Osteocyte (in vitro differentiated cells): ENCODE measurements at places on chromosomes 1 and 21. TPM values are rescaled to one million over a fixed set of nuclear protein-coding genes. Genes with fewer than 3 reads are reported as not detected.

- no peak for DNase-seq
Observed at GRCh38 chr1:54609301-54609921, 13.9 kb downstream of the FAM151A start.

DNA sequence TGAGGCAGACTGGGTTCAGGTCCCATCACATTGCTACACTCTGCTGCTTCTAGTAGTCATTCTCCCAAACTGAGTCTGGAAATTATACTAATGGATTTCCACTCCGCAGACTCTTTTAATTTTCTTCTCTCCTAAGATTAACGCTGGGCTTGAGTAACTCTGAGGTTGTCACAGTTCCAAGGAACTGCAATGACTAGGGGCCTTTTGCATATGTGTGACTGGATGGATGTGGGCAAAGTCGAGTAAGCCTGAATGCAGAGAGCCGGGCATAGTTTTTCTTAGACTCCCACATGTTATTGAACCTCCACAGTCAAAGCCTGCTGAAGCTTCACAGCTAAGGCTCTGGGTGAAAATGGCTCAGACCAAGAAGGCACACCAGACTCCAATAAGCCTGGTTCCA is 160.9 kb upstream of the PROX1 start:
- DNase-seq: no peak

DNA sequence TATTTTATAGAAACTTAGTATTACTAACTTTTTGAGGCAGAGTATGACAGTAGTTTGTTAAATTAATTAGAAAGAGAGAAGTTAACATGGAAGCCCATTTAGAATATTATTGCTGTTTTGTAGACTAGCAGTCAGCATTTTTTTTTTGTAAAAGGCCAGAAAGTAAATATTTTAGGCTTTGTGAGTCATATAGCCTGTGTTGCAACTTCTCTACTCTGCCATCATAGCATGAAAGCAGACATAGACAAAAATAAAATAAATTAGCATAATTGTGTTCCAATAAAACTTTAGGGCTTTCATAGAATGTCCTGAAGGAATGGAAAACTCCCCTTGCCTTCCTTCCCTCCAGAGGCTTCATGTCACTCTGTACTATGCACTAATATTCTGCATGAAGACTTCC is 12.3 kb upstream of the RGS4 start:
- no peak for DNase-seq

DNA sequence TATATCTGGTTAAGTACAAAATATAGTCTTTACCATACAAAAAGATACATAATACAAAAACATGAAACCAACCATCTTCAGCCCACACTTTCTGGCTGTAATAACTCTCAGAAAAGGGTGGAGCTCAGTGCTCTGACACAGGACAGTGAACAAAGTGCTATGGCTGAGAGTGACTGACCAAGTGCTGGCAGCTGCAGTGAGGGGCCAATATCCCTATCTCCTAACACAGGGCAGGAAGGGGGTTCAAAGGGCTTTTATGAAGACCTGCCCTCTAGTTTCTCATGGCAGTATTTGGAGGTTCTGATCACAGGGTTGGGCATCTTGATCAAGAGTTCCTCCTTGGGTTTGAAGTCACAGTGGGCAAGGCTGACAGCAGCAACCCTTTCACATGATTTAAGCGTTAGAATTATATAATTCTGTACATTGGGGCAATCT is 3.9 kb downstream of the TXNIP start:
- DNase-seq: no peak

- DNase-seq: no peak
Observed at GRCh38 chr1:192766009-192766625, 42.7 kb upstream of the RGS2 start.

DNA sequence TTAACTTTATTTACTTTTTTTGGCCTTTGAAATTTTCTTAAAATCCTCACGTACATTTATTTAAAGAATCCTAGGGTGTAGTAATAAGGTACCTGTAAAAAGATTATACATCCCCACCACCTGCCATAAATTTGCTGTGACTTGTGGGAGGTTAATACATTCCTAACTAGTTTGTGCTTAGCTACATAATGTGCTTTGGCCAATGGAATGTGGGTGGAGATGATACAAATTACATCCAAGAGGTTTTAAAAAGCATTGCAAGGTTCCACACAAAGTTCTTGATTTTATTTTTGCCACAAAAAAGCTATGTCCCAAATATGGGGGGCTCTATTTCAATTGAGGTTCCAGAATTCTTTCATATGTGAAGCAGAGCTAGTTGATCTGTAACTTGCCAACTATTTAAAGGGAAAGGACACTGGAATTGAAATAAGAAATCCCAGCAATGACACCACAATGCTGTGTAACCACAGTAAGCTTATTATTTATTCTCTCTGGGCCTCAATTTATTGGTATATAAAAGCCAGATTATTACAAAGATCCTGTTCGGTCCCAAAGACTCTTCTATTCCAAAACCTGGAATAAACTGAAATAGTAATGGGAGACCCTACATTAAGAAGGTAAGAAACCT is 15.7 kb downstream of the ASPM start:
- no peak for DNase-seq

DNA sequence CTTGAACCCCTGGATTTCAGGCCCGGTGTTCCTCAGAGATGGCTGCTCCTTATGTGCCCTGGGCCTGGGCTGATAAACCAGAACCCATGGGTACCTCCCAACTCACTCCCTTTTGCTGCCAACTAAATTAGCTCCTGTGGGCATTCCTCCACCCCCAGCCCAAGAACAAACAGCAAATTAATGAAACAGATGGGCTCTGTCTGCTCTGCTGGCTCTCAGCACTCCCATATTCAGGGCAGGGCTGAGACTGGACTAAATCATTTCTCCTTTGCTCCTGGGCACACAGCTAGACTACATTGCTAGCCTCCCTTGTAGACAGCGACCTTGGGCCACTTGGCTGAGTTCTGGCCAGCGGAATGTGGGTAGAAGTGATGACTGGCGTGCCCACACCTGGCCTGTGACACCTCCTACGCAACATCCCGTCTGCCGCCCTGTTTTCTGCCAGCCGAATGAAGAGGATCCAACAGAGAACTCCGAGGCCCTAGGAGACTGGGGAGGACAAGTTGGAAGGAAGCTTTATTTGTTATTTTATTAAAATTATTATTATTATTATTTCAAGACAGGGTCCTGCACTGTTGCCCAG is 101.9 kb upstream of the DISP3 start:
- DNase-seq: no peak

DNA sequence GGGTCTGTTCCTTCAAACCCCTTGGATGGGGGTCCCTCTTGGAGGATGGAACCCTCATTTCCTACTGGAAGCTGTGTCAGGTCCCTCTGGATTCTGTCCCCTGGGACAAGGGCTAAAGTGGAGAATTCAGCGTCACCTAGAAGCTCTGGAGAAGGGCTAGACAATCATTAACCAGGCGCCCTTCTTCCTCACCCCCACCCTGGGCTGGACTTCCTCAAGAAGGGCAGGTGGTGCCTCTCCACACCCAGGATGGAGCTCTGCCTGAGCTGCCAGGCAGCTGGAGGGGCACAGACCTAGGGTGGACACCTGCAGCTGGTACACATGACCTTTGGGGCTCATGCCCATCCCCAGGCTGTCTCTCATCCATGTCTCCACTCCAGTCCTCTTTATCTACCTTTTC is 3.6 kb downstream of the CELF3 start:
- DNase-seq: no peak

DNA sequence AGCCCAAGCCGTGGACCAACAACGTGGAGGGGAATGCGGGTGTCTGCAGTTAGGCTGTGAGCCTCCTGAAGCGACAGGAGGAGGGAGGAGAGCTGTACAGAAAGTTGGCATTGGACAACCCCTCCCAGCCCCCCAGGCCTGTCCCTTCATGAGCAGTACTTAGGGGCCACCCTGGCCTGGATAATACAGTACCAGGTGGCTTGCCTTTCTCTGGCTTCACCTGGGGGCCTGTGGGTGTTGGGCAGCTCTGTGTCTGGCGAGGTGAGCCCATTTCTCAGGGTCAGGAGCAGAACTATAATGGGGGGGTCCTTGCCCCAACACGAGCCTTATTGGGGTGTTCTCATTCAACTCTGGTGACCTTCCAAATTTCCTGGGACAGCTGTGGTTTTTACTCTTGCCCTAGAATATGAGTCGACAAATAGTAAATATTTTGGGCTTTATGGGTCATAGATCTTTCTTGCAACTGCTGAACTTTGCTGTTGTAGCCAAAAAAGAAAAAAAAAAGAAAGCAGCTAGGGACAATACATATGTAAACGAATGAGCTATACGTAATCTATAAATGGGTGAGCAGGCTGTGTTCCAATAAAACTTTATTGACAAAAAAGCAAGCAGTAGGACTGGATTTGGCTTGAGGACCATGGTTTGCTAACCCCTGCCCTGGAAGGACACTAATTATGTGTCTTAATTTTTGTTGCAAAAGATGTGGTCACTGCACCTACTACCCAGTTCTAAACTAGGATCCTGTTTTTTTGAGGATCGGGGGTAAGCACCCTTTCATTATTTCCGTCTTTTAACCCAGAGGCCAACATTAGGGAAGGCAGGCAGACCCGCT is 11.4 kb downstream of the COQ8A start:
- no peak for DNase-seq

DNA sequence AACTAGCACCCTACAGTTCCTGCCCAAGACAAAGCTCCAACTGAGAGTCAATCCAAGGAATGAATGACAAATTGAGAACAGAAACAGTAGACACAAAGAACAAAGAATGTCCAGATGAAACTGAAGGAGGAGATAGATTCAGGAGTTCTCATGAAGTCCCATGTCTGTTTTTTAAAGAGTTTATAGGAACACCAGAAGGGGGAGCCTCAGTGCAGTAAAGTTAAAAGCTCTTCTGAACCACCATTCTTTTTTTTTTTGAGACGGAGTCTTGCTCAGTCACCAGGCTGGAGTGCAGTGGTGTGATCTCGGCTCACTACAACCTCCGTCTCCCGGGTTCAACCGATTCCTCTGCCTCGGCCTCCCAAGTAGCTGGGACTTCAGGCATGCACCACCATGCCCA is 323.6 kb downstream of the MRPL39 start:
- no peak for DNase-seq

DNA sequence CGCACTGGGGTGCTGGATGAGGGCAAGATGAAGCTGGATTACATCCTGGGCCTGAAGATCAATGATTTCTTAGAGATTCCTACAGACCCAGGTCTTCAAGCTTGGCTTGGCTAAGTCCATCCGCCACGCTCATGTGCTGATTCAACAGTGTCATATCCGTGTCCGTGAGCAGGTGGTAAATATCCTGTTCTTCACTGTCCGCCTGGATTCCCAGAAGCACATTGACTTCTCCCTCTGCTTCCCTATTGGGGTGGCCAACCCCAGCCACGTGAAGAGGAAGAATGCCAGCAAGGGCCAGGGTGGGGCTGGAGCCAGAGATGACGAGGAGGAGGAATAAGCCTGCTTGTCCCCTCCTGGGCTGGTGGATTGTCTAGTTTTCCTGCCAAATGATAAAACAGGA is 2.2 kb upstream of the CBR3 start:
- no peak for DNase-seq

DNA sequence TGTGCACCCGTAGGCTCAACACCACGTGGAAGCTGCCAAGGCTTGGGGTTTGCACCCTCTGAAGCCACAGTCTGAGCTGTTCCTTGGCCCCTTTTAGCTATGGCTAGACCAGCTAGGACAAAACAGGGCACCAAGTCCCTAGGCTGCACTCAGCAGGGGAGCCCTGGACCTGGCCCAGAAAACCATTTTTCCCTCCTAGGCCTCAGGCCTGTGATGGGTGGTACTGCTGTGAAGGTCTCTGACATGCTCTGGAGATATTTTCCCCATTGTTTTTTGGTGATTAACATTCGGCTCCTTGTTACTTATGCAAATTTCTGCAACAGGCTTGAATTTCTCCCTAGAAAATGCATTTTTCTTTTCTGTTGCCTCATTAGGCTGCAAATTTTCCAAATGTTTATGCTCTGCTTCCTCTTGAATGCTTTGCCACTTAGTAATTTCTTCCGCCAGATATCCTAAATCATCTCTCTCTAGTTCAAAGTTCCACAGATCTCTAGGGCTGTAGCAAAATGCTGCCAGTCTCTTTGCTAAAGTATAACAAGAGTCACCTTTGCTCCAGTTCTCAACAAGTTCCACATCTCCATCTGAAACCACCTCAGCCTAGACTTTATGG is 69.0 kb upstream of the KRTAP19-8 start:
- DNase-seq: no peak

GRCh38 chr1:9852004-9852403 is 28.2 kb upstream of the CLSTN1 start:
- DNase-seq: no peak

- DNase-seq: peak; percentile 32
Observed at GRCh38 chr1:39751595-39751994, 12.9 kb downstream of the PPIE start.

GRCh38 chr1:114216431-114217173 is 62.9 kb upstream of the SYT6 start:
- no peak for DNase-seq

DNA sequence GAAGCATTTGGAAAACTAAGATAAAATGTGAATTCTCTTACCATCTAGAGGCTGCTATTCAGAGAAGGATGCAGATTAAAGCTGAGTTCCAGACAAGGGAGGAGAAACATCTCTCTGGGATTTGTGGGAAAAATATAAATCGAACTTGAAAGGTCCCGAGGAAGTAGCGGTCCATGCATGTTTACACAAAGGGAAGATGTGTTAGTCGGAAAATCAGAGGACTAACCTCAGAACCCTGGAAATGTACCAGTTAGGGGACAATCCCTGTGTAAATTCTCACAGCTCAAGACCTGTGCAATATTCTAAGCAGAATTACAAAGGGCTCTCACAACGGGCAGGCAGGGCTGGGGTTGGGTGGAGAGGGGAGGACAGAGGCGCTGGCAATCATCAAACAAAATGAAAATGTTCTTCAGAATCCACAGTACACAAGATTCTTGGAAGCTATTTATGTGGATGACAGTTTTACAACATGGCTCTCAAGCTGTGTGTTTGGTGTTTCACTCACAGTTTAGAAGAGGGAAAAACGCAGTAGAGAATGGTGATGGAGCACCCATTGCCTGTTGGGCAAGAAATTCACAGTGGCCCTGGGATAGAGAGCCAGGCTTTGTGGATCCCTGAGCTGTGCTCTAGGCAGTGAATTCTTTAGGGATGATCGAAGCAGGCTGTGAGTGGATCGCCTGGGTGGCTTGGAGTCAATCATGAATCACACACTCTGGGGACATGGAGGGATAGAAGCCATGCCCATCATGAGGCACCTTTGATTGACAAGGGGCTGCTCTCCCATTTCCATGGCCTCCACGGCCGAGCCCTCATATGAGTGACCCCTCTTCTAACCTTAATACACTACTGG is 47.6 kb downstream of the KCNJ6 start:
- no peak for DNase-seq

NGF gene
- total RNA-seq: 14.8 and 19.6 TPM in 2 replicates

KMO gene
- total RNA-seq: not detected in 2 replicates

TPTE gene
- total RNA-seq: not detected in 2 replicates

KCNQ4 gene
- total RNA-seq: 0.51 and 0.63 TPM in 2 replicates

LCE1F gene
- not detected in 2 replicates for total RNA-seq

LRRC3 gene
- 4.0 and 4.2 TPM in 2 replicates for total RNA-seq

KRTAP21-2 gene
- total RNA-seq: not detected in 2 replicates

CFAP74 gene
- not detected in 2 replicates for total RNA-seq

KCNJ15 gene
- 0.34 and 0.51 TPM in 2 replicates for total RNA-seq
